ENCODE measurements at places on chromosomes 7 and 10.

DNA sequence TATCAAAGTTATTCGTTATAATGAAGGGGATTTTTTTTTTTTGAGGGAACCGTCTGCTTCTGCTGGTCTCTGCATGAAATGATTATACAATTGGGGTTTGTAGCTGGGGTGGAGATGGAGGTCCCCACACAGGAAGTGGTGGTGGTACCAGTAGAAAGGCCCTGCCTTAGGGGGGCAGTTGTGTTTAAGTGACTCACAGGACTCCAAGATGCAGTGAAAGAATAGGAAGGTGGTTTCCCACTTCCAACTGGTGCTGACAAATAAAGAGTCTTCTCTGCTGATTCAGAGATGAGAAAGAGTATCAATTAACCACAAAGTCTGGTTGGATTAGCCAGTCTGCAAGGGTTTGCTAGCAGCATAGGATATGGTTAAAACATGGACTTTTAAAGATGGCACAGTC is 376.0 kb downstream of the SORCS3 start:
- DNase-seq: no peak

- DNase-seq: no peak
Measured at GRCh38 chr10:49049660-49050059, 65.7 kb downstream of the VSTM4 start.

GRCh38 chr7:112080441-112080840 is 125.8 kb downstream of the DOCK4 start:
- no peak for DNase-seq

GRCh38 chr10:88651101-88651551 is 13.1 kb upstream of the LIPF start:
- DNase-seq: no peak

DNA sequence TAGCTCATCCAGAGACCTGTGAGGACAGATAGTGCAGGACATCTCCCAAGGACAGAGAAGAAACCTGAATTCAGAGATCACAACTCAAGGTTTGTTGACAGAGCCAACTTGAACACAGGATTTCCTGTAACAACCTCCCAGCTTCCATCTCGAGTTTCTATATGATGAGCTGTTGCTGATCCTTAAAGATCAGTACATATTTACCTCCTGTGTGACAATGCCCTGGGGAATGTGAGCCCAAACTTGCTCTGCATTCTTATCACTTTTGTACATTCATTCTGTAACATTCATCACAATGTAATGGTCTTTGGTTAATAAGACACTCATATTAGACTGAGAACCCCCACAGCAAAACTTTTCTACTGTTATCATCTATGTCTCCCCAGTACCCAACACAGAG is 468.6 kb downstream of the XPNPEP1 start:
- no peak for DNase-seq

DNA sequence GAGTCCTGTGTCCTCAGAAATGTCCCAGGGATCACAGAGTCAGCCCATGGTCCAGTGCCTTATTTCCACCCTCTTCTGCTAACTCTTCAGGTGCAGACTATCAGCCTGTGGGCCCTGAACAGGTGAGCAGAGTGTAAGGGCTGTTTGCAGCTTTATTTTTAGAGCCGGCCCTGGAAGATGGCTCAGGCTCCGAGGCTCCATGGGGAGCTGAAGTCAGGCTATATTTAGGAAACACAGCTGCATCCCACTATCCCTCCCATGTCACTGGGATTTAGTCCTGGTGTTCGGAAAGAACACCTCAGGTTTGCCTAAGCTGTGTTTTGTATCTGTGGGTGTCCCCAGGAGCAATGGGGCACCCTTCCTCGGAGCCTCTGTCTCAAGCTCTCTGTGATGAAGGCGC is 126.9 kb downstream of the RPS24 start:
- DNase-seq: no peak

DNA sequence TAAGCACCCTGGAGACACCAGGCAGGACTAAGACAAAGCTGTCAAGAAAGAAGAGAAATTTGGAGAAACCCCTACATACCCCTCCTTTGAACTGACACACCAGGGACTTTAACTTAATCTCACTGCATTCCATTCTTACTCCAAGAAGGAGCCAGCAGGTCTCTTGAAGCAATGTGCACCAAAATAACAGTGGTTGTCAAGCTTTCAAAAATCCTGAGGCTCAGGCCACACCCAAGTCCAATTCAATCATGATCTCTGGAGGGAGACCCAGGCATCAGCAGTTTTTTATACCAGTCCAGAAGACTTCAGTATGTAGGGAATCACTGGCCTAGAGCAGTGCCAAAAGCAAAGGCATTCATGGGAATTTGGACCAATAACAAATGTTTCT is 6.8 kb downstream of the SLC25A13 start:
- no peak for DNase-seq

DNA sequence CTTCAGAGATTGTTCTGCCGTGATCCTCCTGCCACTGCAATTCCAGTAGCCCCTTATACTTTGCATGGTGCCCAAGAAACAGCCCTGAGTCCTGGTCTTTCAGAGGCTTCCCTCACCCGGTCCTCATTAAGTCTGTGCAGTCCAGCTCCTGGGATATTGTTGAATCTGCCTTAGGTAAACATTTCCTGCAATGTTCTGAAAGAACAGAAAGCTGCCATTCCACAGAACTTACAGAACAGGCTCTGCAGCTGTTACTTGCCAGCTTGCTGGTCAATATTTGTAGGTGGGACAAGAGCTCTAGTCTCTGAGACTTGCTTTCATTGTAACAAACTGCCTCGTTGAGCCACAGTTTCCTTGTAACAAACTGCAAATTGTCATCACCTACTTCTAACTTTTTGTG is 115.0 kb upstream of the KIF5B start:
- DNase-seq: no peak

DNA sequence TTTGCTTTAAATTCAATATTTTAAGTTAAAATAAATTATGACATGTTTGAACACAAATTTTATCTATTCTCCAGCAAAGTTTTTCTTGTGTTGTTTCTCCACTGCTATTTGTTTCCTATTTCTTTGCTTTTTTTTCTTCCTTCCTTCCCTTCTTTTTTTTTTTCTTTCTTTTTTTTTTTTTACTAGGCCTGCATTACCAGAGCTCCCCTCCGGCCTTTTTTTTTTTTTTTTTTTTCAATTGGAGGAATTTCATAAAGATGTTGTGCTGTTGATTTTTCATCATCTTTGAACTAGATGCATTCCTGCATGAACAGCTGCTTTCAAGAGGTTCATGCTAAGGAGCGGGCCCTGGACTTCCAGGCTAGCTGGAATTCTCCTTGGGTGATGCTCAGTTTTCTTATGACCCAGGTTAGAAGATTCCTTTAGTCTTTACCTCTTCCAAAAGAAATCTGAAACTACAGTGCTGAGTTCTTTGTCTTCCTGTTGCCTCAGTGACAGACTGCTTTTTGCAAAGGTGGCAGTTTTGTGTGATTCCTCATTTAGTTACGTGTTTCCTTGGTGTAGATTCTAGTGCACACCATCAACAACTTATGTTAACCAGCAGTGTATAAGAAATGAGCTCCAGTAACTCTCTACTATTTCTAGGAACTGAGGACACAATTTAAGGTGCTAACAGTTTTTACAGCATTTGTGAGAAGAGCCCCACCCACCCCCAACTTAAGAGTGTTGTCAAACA is 4.8 kb upstream of the CAMK1D start:
- DNase-seq: no peak
